NCI-H2171 (cell line): ENCODE measurements at places on chromosomes 5 and 9.

GRCh38 chr5:126031989-126032716 is 391.1 kb upstream of the GRAMD2B start:
- DNase-seq: no peak

GRCh38 chr5:136132087-136132486 is 558 bp upstream of the SMAD5 start:
- DNase-seq: no peak

GRCh38 chr9:73595036-73595545 is 443.4 kb downstream of the ANXA1 start:
- no peak for DNase-seq

DNA sequence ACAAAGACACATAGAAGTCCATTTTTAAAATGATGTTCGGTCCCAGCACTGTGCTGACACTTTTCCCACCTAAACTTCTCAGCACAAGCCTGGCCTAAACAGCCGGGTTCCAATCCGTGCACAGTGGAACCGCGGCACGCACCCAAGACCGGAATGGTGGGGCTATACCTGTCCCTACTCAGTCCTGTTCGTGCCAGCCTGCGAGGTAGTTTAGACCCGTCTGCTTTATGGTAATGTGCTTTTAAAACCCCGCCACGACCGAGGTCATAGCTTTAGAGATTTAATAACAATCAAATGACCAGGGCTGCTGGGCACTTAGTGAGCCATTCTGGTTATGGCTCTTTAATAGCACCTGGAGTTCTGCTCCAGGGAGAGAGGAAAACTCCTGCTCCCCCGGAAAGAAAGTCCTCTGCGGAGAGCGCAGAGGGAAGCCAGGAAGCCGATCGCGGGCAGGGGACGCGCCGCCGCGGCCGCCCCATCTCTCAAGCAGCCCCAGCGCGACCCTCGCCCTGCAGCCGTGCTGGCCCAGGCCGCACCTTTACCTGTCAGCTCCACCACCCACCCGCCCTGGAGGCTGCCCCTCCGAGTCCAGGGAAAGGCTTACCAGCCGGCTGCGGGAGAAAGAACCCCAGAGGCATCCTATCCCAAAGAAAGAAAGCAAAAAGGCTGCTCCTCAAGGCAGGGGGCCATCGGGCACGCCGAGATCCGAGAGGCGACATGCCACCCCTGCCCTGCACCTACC is 511 bp downstream of the ARL15 start:
- DNase-seq: peak; percentile 51

DNA sequence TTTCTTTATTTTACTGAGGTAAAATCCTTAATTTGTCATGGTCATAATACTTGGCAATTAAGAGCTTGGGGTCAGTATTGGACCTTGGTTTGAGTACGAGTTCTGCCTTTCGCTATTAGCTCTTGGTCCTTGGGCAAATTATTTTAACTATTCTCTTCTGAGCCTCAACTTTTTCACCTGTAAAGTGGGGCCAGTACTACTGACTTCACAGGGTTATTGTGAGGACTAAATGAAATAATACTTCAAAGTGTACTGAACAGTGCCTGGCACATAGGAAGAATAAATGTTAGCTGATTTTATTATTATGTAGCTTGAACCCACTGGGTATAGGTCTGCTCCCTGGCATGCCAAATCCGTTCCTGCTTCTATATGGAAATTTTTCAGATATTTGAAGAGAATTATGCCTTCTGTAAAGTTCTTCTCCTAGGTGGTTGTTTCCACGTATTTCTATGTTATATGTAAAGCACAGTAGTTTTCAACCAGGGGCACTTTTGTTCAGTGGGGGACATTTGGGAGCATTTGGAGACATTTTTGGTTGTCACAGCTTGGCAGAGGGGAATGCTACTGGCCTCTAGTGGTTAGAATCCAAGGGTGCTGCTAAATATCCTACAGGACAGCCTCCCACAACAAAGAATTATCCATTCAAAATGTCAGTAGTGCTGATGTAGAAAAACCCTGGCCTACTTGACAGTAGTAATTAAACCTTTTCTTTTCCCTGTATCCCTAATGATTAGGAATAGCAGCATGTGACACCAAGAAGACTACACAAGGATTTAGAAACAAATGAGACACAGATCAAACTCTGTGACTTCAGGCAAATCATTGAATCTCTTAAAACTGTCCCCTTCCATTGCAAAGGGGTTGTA is 4.5 kb downstream of the RCL1 start:
- no peak for DNase-seq
